Stimulated activated CD4-positive, alpha-beta T cell treated with anti-CD3 and anti-CD28 coated beads, Interleukin-2, amount 100 ng/mL, for 48 hours (primary cell): ENCODE measurements at places on chromosomes 12 and 14.

GRCh38 chr14:90381011-90381786 is 15.6 kb upstream of the CALM1 start:
- no peak for DNase-seq

GRCh38 chr12:122097584-122097926 is 19.0 kb downstream of the MLXIP start:
- DNase-seq: no peak

DNA sequence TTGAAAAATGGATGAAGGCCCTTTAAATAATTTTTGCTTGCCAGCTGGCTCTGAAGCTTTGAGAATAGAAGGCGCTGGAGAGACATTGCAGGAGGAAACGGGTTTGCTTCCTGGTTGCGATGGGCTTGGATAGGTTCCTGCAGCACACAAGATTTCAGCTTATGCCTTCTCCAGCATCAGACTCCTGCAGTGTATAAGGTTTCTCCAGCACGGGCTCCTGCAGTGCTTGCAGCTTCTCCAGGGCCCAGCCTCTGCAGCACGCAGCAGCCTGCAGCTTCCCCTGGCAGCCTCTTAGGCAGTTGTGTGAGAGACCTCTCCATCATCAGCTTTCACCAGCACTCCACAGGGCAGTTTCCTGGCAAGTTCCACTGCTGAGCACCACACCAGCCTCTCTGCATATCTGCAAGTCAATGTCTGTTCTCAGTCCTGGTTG is 78.7 kb upstream of the ZDHHC17 start:
- DNase-seq: no peak

DNA sequence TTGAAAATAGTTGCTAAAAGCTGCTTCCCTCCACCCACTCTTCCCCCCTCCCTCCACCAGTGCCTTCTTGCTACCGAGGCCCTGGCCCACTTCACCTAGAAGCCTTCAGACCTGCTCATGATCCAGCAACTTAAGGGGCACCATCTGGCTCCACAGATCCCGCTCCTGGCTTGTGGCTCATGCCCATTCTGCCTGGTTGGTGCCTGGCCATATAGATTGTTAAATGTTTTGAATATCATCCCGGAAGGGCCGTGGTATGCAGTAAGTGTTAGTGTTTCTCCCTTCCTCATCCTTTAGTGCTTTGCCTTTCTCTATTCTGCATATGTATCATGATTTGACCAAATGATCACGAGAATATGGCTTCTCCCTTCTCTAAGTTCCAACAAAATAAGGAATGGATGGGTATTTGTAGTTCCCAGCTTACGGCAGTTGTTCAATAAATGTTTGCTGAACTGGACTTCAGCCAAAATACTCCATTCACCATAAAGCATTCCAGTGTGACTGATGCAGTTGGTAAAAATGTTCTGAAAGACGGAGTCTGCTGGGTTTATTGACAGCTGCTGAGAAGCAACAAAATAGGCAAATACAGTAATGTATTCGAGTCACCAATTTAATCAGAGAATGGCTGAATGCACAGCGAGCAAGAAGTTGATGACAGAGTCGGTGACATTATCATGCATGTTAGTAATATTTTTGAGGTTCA is 30.7 kb downstream of the GRIP1 start:
- DNase-seq: no peak

DNA sequence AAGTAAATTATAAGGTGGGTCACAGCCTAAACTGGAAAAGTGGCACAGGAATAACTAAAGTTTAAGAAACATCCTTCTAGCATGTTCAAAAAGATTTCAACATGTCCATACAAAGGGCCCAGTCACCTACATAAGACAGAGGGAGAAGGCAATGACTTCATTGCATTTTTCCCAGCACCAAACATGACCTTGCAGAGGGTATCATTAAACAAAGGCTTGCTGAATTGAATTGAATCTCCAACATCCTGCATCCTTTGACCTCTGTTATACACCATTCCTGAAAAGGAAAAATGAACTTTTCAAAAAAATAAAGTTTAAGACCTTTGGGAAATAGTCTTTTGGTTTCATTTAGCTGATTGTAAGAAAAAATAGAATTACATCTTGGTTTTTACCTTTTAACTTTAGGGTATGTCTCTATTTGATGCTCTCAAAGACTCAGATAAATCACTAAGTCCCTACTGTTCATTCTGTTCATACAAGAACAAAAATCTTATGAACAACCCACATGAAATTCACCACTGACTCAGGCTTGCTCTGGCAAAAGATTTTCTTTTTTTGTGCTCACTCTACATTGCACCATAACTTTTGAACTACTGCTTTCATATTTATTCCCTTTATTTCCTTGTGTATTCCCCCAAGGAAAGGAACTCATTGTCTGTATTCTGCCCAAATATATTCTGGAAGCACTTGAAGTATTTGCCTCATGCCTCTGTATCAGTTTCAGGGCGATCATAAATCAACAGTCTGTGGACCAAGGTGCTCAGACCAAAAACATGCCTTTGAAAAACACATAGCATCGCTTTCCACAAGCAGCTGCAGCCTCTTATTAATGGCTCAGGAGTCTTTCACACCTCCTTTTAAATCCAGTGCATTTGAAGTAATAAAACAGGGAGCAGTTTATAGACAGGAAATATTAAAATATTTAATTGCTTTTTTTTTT is 121.7 kb downstream of the DUSP6 start:
- no peak for DNase-seq

DNA sequence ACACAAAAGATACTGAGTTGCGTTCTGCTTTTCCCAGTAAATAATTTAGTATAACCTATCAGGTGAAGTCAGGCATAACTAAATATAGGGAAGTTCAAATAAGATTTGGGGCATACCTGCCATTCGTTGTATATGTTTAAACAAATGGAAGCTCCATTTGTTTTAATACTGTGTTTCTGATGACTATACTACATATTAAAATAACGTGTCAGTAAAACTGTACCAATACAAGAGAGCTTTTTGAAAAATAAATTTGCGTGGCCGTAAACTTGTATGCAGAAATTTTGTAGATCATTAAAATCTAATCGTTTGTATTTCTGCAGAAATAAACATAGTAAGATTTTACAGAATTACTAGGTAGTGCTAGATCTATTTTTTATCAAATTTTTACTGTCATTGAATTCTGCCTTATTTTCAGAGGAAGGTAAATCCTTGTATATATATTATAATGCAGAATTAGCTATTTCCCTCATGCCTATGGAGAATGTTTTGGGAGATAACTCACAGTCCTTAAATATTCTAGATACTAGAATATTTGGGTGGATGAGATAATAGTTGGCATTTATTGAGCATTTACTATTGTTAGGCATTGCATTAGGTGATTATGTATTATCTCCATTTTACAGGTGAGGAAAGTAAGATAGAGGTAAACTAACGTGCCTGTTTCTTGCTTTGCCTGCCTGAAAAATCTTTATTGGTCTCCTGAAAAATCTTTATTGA is 1.5 kb downstream of the SCFD1 start:
- DNase-seq: no peak

GRCh38 chr12:46950094-46950493 is 124.3 kb upstream of the SLC38A4 start:
- DNase-seq: no peak

DNA sequence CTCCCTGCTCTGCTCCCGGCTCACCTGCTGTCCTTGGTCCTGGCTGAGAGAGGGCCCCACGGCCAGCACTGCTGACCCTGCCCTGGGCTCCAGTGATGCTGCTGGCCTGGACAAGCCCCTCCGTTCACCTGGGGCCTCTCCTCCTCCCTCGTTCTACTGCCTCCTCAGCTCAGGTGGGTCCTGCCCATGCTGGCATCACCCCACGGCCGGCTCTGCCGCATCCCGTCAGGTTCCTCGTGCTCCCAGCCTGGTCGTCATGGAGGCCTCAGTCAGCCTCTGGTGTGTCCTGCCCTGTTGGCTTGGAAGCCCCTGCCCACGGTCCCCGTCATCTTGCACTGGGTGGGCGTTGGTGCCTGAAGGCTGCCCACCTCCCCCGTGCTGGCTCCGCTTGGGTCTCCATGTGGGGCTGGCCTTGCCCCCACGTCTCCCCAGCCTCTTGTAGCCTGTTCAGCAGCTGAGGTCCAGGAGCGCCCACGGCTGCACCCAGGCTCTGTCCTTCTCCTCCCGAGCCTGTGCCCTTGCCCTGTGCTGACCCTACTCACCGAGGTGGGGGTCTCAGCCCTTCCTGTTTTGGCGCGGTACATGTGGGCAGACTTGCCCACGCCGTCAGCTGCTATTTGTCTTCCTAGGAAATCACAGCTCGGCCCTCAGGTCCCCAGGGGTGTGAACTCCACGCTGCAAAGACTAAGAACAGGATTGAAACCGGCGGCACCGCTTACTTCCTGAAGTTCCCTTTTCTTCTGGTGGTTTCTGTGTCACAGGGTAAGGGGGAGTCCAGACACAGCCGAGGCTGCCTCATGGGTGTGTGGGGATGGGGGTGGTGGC is 121.6 kb downstream of the TMEM121 start:
- DNase-seq: no peak

DNA sequence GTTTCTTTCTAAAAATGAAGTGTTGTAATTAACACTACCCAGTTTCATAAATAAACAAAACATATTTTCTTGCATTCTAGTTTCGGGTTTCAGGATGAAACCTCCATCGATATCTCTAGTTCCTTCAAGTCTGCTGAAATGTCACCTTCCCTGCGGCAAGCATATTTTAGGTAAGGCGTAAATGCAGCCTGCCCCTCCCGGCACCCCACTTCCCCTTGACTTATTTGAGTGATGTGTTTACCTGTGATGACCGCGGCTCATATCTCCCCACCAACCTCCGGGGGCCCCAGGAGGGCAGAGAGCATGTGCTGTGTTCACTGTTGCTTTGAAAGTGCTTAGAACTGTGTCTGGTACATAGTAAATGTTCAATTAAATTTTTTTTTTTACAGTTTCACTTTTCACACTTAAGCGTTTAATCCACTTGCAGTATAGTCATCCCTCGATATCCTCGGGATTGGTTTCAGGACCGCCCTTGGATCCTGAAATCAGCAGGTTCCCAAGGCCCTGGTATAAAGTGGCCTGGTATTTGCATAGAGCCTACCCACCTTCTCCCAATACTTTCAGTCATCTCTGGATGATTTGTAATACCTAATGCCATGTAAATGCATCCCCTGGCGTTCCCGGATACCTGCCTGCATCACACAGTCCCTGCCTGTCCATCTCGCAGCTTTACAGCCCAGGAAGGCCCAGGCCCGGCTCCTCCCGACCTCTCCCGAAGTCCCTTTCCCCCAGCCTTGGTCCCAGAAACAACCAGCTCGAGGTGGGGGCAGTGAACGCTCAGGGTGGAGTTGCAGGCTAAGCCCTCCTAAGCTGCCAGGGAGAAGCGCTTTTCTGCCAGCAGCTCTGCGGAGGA is 40.2 kb upstream of the FBRSL1 start:
- no peak for DNase-seq

- no peak for DNase-seq
These were observed 5.2 kb upstream of the VRK1 start for GRCh38 chr14:96792003-96792402.

DNA sequence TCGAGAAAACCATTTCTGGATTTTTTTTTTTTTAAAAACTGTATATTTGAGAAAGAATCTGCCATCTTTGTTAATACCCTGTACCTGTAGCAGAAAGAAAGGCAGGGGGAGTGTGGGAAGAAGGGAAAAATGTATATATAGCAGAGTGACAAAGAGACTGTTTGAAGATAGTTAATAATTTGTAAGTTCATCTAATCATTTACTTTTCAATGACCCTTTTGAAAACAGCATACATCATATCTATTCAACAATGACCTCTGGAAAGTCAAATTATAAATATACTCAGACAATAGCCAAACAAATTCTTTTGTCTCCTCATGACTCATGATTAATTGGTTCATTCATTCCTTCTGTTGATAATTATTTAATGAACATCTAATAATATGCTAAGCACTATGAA is 10.9 kb upstream of the CPM start:
- DNase-seq: no peak

DNA sequence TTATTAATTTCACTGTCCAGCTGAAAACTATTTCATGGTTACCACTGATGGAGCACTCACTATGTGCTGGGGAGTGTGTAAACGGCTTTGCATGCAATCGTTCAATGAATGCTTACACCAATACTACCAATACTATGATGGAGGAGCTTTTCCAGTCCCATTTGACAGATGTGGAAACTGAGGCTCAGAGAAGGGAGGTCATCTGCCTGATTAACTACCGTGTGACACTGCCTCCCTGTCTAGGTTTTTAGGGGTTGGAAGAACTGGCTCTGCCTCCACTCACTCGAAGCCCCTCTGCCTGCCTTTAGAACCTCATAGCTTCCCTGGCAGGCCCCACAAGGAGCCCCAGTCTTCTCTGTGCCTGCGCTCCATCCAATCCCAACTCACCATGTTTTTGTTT is 11.9 kb downstream of the MSI1 start:
- DNase-seq: no peak

DNA sequence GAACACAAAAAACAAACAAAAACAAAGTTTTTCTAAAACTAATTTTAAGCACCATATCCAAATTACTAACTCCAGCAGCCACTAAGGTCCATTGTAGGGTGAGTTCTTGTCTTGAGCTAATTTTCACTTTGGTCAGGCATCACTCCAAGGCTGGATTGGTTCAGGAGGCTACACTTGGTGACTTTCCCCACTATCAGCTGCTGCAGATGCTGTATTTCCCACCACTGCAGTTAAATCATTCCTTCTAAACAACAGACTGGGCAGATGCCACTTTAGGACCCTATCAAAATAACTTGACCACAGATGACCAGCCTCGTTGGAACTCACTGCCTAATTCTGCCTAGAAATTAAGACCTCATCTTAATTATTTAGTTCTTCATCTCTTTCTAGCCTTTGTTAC is 140.5 kb downstream of the SLC16A7 start:
- no peak for DNase-seq

DNA sequence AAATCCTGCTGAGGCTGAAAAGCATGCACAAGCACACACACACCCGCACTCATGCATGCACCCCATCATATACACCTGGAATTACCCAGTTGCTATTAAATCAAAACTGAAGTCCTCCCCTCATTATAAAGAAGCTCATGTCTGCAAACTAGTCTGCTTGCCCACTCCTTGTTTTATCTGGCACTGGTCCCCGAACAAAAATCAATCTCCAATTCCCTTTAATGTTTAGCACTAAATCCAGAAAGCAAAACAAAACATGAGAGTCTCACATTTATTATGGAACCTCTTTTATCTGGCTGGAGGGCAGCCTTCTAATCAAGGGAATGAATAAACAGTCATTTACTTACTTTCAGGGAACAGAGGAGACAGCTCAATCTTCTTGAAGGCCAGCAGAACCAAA is 1093.4 kb upstream of the FLRT2 start:
- DNase-seq: no peak

- no peak for DNase-seq
These were observed 60.8 kb downstream of the SETD3 start for GRCh38 chr14:99419905-99420304.

- DNase-seq: no peak
These were observed 15.1 kb downstream of the FRMD6 start for GRCh38 chr14:51666826-51667225.

- no peak for DNase-seq
These were observed 3.5 kb upstream of the ANKRD52 start for GRCh38 chr12:56261503-56262232.

DNA sequence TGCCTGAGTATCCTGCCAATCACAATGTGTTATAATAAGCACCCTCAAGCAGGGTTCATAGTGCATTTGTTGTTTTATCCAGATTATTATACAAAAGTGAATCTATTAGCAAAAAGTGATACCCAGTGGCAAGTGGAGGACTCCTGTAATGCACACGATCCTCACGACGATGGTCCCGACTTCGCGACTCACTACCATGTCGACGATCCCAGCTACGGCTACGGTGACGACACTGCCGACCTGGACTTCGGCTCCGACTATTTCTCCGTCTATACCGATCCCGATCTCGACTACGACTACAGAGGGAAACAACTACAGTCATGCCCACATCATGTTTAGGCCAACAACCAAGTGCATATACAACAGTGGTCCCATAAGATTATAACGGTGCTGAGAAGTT is 12.9 kb downstream of the RBM23 start:
- no peak for DNase-seq

GRCh38 chr14:100306998-100307765 is 938 bp upstream of the SLC25A29 start:
- DNase-seq: no peak
